Activated CD4-positive, alpha-beta T cell treated with anti-CD3 and anti-CD28 coated beads, Interleukin-2, amount 50 U/mL, for 4 hours (primary cell): ENCODE measurements at places on chromosomes 7 and 10.

DNA sequence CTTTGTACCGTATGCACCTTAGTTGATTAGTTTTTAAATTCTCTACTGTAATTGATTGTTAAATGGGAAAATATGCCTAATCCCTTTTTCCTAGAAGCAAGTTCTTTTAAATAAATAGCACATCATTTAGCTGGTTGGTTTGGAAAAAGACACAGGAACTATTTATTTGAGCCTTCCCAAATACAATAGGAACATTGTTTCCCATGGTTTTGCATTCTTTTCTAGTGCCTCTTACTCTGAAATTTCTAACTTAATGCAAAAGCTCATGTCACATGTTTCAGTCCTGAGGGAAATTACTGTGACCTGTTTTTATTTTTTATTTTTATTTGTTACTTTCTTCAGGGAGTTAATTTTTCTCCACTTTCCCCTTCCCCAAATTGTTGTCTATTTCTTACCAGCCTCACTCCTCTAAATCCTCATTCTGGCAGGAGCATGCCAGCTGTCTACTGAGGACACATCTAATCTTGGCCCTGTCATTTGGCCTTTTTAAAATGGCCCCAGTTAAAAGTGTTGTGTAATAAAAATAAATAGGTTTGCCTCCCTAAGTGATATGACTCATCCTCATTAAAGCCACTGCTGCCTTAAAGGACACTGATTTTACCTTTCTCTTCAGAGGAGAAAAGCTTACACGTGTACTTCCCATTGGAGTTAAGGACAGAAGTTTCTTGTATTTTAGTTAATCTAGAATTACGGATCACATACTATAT, 94.5 kb downstream of the PPP1R3A start:
- DNase-seq, result no peak

GRCh38 chr7:126803060-126803665, 449.6 kb downstream of the GRM8 start:
- DNase-seq, result peak; percentile 2

DNA sequence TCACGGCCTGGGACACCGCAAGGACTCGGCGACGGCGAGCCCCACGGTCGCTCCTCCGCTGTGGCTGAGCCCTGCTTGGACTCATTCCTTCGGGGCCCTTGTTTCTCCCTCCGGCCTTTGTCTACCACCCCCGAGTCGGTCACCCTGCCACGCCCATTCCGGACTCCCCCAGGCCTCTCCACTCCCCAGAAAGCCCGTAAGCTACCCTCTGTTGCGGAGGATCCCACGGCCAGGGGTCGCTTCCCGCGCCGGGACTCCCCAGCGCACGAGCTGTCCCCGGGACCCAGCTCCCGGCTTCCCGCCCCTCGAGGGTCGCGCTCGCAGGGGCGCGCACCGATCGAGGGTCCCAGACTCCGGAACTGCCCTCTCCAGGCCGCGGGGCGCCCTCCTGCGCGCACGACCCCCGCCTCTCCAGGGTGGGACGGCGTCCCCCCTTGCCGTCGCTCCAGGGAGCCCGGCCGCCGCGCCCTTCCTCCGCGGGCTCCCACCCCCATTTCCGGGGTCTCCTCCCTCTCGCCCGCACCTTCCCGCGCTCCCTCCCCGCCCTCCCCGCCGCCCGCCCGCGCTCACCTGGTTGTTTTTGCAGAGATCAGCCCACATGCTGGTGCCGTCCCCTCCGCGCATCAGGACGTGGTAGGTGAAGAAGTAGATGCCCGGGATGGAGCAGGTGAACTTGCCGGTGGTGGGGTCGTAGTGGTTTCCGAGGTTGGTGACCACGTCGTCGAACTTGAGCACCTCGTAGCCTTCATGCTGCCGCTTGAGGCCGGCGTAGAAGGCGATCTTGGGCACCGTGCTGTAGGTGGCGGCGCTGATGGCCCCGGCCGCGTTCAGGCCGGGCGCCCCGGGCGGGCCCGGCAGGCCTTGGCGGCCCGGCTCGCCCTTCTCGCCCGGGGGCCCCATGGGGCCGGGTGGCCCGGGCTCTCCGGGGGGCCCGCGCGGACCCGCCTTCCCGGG, 1.5 kb downstream of the C1QL3 start:
- DNase-seq, result no peak

- peak; percentile 30 for DNase-seq
Observed at GRCh38 chr10:128078136-128078969, 47.9 kb downstream of the MKI67 start.

GRCh38 chr7:22867589-22867988, 44.9 kb upstream of the TOMM7 start:
- DNase-seq, result no peak

DNA sequence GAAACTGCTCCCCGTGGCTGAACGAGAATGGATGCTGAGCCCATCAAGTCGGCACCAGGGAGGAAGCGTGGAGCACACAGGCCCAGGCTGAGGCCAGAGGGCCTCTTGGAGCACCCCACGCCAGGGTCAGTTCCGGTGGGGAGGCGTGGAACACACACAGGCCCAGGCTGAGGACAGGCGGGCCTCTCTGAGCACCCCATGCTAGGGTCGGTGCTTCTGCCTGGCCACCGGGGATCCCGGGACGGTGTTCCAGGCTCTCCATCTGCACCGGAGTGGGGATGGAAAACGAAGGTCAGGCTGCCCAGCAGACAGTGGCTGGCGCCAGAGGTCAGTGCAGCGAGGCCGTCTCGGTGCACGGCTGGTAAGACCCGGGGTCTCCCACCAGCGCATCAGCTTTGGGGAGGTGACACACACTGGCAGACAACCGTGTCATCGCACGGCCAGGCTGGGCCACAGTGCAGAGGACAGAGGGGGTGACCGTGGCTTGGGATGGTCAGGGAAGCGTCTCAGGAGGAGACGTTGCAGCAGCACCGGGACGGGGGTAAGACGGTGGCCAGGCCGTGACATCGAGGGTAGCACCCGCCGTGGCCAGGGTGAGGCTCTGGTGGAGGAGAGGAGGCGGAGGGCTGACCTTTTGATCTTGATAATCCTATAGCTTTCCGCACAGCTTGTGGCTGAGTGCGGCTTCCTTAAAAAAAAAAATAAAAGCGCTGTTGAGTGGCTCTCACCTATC, 203.9 kb downstream of the ELFN1 start:
- no peak for DNase-seq

DNA sequence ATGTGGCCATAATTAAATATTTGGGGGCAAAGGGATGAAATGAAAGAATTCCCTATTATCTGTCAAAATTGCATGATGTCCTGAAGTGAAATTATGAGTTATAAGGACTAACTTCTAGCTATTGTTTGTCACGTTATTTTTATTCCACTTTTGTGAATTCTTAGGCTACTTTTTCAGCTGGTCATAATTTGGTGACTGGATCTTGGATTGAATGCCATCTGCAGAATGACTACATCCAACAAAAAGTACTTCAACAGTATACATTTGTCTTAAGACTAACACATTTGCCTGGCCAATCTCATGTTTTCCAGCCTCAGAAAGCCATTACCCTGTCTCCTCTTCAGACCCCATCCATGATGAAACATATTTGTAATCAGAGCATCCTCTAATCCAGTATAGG, 48.1 kb upstream of the WNT16 start:
- DNase-seq, result no peak

- DNase-seq, result no peak
Observed at GRCh38 chr7:37363536-37364491, 84.8 kb downstream of the ELMO1 start.

GRCh38 chr7:134468054-134468453, 9.2 kb upstream of the AKR1B1 start:
- no peak for DNase-seq

DNA sequence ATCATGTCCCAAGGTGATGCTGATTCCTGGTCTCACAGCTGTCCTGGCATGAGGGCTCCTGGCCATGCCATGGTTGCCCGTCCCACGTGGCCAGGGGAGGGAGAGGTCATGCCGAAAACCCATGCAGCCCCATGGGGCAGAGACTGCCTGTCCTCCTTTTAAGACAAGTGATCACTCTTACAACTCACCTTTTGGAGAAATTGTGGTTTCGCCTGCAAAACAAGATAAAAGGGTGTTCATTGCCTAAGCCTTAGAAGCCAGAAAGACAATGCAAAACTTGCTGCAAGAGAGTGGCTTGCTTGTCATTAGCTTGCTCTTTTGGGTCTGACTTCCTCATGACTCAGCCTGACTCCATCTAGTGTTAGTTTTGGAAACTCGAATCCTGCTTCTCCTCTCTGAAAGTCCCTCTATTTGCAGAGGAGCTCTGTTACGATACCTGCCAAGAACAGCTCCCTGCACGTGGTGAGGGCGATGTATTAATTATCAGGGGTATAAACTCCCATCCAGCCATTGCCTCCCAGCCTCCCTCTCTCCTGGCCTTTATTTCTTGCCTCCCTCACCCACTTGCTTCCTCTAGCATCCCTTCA, 26.7 kb downstream of the TMEM273 start:
- no peak for DNase-seq

GRCh38 chr10:108849688-108850087, 1073.6 kb downstream of the XPNPEP1 start:
- no peak for DNase-seq

DNA sequence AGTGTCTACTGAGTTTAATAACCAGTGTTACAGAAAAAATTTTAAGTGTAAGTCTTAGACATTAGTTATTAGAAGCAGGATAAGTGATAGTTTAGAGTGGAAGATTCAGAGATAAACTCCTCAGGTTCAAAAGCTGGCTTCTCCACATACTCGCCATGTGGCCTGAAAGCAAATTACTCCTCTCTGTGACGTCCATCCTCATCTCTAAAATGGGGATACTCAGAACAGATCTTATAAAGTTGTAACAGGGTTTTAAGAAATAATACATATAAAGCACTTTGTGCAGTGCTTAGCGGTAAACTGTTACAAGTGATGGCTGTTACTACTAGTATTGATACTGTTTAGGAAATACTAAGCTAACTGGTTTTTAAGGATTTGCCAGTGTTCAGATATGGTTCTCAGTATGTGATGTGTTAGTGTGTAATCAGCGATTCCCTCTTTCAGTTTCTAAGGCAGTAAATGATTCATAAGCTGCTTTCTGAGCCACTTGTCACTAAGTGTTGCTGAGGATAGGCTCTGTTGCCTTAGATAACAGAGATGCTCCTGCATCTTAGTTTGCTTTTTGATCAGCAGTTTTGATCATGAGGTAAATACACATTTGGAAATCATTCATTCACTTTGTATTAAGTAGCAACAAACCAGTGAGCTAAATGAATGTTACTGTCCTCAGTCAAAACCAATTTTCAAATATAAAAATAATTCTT, 58.7 kb downstream of the CYP51A1 start:
- no peak for DNase-seq

DNA sequence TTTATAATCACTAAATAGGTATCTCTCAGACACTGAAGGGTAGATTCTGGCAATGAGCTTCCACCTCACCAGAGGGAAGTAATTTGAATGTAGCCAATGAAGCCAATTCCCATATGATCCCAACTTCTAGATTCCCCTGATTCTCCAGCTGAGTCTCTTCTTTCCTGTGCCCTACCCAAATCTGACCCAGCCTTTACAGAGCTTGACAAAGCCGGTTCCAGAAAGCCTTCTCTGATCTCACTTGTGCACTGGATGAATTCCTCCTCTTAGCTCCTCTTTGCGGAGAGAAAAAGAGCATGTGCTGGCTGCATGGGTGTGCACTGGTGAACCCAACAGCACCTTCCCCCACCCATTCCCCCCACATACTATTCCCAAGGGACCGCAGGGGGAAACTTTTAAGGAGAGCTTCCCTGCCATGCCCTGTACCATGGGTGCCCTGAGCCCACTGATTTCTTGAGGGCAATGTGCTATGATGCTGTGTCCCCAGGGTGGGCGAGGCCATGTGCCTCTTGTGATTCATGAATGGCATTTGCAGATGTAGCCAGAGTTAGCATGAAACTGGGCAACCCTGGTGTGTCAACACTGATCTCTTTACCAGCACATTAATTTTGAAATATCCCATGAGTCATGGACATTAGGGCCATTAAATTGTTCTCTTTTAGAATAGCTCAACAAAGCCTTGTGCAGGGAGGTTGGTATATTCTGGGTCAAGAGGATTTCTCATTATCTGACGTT, 50.4 kb upstream of the PLEKHA1 start:
- DNase-seq, result no peak

DNA sequence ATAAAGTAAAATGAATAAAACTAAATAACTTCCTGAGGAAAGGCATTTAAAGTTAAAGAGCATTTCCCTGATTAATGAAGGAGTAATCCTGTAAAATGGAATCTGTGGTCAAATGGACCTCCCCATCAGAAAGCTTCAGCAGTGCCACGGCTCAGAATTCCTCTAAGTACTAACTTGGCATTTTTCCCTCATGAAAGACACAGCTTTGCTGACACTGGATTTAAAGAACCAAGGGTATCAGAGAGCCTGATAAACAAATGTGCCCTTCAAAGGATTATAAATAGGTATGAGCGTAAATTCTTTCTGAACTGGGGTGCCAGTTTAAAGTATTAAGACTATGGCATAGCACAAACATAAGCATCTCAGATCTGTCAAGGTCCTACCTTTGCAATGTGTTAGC, 24.2 kb upstream of the RNF148 start:
- no peak for DNase-seq

- DNase-seq, result no peak
Observed at GRCh38 chr10:101609481-101609880, 21.4 kb downstream of the DPCD start.

DNA sequence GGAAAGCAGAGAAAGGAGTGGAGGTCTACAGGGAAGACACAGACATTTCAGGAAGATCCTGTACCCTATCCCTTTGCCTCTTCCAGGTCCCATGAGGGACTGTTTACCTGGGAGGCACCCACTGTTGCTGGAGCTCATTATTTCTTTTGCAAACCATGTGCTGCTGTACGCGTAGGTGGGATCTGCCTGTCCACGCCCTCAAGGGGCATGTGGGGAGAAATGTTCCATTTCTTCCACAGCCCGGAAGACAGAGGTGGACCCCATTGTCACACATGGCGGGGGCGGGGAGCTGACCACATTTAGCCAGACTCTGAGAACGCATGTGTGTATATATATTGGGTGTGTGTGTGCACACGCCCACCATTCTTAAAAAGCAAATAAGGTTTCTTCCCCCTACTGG, 2.0 kb downstream of the PLXNA4 start:
- DNase-seq, result no peak

- DNase-seq, result no peak
Observed at GRCh38 chr7:151851145-151851751, 25.7 kb downstream of the PRKAG2 start.

DNA sequence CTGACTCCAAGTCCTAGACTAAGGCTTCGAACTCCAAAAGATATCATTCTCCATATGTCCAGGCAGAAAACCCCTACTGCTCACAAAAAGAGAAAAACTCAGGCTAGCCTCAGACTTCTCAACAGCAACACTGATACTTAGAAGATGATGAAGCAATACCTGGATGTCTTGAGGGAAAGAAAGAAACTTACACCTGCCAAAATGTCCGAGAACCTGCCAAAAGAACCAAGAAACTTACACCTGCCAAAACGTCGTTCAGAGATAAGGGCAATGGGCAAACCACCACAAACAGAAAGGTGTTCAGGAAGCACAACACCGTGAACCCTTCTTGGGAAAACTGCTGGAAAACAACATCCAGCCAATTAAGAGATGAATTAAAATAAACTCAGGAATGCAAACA, 15.3 kb downstream of the ABLIM1 start:
- DNase-seq, result no peak

- no peak for DNase-seq
Observed at GRCh38 chr7:66696774-66697191, 43.8 kb upstream of the RABGEF1 start.

- DNase-seq, result no peak
Observed at GRCh38 chr10:24701447-24701846, 22.2 kb downstream of the ARHGAP21 start.

GRCh38 chr10:78542141-78542489, 508.5 kb downstream of the RPS24 start:
- DNase-seq, result no peak

- no peak for DNase-seq
Observed at GRCh38 chr10:103985726-103986125, 18.8 kb downstream of the SLK start.
